ENCODE measurements at places on chromosomes 4 and X.

GRCh38 chr4:184745831-184746795 lies 12.2 kb upstream of the CENPU start:
- peak; percentile 77 for DNase-seq

- no peak for DNase-seq
These were observed 51.7 kb upstream of the MCF2 start for GRCh38 chrX:139759637-139760036.

DNA sequence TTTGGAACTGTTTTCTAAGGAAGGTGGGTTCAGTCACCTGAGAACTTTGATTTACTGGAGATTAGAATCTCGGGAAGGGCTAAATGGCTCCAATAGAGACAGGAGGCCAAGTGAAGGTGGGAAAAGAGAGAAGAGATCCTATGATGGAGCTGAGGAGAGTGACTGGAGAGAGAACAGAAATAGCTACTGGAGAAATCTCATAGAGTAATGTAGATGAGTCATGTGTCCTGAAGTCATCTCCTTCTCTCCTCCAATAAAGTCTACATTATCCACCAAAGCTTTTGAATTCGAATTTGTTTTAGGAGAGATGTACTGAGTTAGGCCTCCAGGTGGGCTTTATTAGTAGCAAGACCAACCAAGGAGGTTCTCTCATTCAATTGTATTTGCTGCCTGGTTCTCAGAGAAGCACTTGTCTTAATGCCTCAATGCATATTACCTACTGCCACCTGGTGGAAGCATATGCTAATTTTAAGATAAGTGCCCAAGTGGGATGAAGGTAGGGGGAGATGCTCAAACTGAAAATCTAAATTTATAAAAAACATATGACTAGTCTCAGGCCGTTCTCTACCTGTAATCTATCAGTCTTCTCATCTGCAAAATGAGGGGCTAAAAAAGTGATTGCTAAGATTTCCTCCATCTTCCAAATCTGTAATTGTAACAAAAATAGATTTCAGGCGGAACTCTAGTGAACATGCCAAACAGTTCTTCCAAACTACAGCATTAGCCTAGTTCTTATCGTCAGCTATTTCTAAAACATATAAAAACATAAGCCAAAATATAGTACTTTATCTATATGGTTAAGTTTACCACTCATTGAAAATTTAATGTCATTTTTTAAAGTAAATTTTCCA lies 24.4 kb downstream of the TXK start:
- no peak for DNase-seq

DNA sequence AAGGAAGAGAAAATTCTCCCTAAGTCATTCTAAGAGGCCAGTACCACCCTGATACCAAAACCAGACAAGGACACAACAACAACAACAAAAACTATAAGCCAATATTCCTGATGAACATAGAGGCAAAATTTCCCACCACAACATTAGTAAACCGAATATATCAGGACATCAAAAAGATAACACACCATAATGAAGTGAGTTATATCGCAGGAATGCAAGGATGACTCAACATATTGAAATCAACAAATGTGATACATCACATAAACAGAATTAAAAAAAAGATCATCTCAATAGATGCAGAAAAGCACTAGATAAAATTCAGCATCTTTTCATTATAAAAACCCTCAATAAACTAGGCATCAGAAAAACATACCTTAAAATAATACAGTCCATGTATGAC lies 1844.4 kb upstream of the PCDH10 start:
- no peak for DNase-seq

DNA sequence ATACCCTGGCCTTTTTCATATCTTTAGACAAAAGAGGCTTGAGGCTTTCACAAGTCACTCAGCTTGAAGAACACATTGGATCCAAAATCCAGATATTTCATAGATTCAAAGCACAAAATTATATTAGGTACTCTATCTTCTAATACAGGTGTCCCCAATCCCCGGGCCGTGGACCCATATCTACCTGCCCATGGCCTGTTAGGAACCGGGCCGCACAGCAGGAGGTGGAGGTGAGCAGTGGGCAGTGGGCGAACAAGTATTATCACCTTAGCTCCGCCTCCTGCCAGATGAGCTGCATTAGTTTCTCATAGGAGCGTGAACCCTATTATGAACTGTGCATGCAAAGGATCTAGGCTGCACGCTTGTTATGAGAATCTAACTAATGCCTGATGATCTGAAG lies 18.7 kb downstream of the YIPF7 start:
- DNase-seq, result no peak

- DNase-seq, result no peak
These were observed 7.4 kb upstream of the TNIP2 start for GRCh38 chr4:2763511-2763967.

GRCh38 chr4:84407554-84408407 lies 91.3 kb downstream of the NKX6-1 start:
- no peak for DNase-seq

GRCh38 chrX:65750674-65751469 lies 83.4 kb downstream of the MSN start:
- DNase-seq, result peak; percentile 41

GRCh38 chr4:116501954-116502353 lies 583.4 kb downstream of the TRAM1L1 start:
- no peak for DNase-seq

- DNase-seq, result no peak
These were observed 11.3 kb upstream of the MAGEA10 start for GRCh38 chrX:152149648-152150047.

- no peak for DNase-seq
These were observed 235.9 kb upstream of the PCDH18 start for GRCh38 chr4:137768196-137768595.

- no peak for DNase-seq
These were observed 488.2 kb downstream of the GRID2 start for GRCh38 chr4:92791871-92792440.

- DNase-seq, result no peak
These were observed 74.5 kb upstream of the NKX1-1 start for GRCh38 chr4:1480720-1481119.

GRCh38 chrX:16588266-16588665 lies 61.7 kb upstream of the S100G start:
- no peak for DNase-seq

DNA sequence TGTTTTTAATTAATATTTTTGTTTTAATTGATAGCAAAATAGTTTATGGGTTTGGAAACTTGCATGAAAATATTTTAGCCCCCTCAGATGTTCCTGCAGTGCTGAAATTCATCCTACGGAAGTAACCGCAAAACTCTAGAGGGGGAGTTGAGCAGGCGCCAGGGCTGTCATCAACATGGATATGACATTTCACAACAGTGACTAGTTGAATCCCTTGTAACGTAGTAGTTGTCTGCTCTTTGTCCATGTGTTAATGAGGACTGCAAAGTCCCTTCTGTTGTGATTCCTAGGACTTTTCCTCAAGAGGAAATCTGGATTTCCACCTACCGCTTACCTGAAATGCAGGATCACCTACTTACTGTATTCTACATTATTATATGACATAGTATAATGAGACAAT lies 40.4 kb downstream of the MAP7D3 start:
- no peak for DNase-seq

- no peak for DNase-seq
These were observed 76.0 kb upstream of the TFDP3 start for GRCh38 chrX:133294126-133294525.

- DNase-seq, result no peak
These were observed 277.4 kb downstream of the SPRY1 start for GRCh38 chr4:123673971-123674370.

DNA sequence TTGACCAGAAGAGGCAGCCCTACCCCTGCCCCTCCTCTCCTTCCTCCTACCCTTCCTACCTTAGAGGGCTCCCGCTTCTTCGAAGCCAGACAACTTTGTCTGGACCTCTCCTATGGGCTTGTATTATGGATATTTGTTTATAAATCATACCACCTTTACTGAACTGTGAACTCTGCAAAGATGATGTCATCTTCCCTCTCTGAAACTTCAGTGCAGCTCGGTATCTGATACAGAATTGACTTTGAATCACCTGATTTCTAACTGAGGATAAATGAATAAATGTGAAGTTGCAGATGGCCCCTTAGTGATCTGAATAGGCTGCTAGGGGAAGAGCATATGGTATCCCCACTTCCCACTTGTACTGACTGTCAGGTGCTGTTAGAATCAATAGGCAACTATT lies 1.1 kb upstream of the OTC start:
- no peak for DNase-seq

GRCh38 chr4:84719115-84719514 lies 136.2 kb downstream of the CDS1 start:
- no peak for DNase-seq

DNA sequence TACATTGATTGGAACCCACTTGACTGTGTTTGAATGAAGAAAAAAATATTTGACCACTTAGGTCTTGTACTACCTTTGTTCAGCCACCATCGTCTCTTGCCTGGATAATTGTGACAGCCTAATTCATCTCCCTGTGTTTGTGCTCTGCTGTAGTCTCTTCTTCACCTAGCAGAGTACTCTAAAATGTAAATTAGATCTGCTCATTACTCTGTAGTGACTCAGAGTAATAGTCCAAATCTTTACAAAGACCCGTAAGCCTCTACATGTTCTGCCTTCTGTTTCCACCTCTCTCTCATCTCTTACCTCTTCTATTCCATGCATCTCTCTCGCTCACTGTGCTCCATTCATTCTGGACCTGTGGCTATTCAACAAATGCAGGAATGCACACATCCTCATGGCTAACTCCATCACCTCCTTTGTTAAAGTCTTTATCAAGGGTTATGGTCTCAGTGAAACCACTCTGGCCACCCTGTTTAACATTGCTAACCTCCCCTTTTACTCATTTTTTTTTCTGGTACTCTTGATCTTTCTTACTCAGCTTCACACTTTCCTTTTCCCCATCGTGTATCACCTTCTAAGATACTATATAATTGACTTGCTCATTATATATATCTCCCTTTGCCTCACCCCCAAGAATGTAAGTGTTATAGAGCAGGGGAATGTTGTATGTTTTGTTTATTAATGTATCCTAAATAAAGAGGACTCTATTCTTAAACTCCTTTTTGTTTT lies 98.4 kb downstream of the STIM2 start:
- no peak for DNase-seq

DNA sequence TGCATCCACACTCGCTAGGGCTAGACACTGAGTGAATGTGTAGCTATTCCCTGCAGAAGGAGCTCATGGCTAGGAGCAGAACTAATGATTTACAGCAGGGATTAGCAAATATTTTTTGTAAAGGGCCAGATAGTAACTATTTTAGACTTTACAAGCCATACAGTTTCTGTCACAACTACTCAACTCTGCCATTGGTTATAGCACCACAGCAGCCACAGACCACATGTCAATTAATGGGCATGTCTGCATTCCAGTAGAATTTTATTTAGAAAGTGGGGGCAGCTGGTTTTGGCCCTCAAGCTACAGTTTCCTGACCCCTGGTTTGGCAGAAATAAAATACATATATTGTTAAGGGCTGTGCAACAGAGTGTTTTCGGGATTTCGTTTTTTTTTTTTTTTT lies 192.6 kb downstream of the FRMPD4 start:
- no peak for DNase-seq

- no peak for DNase-seq
These were observed 45.1 kb downstream of the OR13H1 start for GRCh38 chrX:131588995-131589394.

GRCh38 chr4:148076964-148077363 lies 345.1 kb downstream of the ARHGAP10 start:
- DNase-seq, result no peak

GRCh38 chr4:72935462-72935861 lies 134.1 kb downstream of the COX18 start:
- no peak for DNase-seq

GRCh38 chr4:53705151-53705764 lies 114.0 kb upstream of the LNX1 start:
- no peak for DNase-seq

DNA sequence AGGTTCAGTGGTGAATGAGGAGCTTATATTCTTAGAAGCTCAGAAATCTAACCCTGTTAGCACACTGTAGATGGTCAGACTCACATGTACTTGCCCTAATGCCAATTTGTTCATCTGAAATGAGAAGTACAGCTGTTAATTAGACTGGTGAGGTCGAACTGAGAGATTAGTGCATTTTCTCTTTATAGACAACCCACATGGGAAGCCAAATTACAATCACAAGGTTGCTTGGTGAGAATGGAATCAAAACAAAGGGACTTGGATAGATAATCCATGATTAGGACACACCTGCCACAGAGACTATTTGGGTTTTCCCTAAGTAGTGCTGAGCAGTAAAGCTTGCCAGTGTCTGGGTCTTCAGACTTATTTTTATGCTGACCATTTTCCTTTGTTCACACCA lies 88.3 kb downstream of the POLA1 start:
- no peak for DNase-seq

- no peak for DNase-seq
These were observed 161.8 kb downstream of the FAM47A start for GRCh38 chrX:33970028-33970967.

- DNase-seq, result no peak
These were observed 45.3 kb upstream of the CDKN2AIP start for GRCh38 chr4:183399126-183399522.

DNA sequence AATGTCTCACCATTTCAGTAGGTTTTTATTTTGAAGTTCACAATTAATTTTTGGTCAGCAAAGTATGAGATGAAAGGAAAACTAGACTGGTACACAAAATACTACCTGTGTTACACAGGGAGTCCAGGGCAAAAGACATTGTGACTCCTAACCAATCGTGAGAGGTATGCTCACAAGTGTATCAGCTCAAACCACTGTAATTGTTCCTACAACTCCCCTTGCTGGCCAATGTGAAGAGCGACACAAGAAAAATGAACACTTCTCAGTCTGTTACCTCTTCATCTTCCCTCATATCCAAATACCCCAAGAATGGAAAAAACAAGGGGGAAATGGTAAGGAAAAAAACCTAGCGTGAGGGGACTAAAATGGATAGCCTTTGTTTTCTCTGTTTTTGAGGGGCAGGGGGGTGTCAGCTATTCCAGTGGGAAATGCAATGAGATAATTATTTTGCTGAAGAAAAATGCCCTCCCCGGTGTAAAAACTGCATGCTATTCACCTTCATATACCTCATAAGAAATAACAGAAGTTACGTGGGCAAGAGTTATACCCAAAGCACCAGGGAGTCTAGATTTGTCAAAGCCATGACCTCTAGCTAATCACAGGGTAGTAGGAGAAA lies 30.6 kb upstream of the NSUN7 start:
- DNase-seq, result no peak

DNA sequence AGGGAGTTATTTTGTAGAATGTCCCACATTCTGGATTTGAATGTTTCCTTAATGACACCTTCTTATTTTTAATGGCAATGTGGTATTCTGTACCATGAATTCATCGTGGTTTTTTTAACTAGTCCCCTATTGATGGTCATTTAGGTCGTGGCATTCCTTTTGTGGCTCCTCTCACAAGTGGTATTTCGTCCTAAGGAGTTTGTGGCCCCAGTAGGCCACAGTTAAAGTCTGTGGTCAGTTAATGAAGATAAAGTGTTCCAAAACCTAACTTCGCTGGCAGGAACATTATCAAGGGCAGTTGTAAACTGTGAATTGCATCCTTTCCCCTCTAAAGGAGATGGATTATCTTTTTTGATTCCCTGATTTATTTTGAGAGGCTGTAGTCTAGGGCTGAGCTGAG lies 133.2 kb downstream of the TMEM164 start:
- DNase-seq, result no peak

- no peak for DNase-seq
These were observed 12.7 kb downstream of the PGK1 start for GRCh38 chrX:78116766-78117165.

GRCh38 chrX:11944501-11944900 lies 186.5 kb downstream of the MSL3 start:
- DNase-seq, result no peak

- DNase-seq, result no peak
These were observed 64.3 kb upstream of the CCDC160 start for GRCh38 chrX:134172588-134173259.

- DNase-seq, result no peak
These were observed 184.6 kb downstream of the OR13H1 start for GRCh38 chrX:131728295-131729145.

- DNase-seq, result no peak
These were observed 266.4 kb downstream of the PRR32 start for GRCh38 chrX:127085939-127086338.
